ENCODE measurements at places on chromosomes 4 and X. TPM values are rescaled to one million over a fixed set of nuclear protein-coding genes. Genes with fewer than 3 reads are reported as not detected.
A peak's percentile ranks its signal among the peaks of the same experiment; 100 is the strongest.

KLB gene
- not detected for total RNA-seq

P2RY8 gene
- 3.5 TPM for total RNA-seq

TEX13C gene
- total RNA-seq: not detected

NDST4 gene
- 0.83 TPM for total RNA-seq

CT45A1 gene
- total RNA-seq: not detected

PDZD4 gene
- 3.5 TPM for total RNA-seq

DNA sequence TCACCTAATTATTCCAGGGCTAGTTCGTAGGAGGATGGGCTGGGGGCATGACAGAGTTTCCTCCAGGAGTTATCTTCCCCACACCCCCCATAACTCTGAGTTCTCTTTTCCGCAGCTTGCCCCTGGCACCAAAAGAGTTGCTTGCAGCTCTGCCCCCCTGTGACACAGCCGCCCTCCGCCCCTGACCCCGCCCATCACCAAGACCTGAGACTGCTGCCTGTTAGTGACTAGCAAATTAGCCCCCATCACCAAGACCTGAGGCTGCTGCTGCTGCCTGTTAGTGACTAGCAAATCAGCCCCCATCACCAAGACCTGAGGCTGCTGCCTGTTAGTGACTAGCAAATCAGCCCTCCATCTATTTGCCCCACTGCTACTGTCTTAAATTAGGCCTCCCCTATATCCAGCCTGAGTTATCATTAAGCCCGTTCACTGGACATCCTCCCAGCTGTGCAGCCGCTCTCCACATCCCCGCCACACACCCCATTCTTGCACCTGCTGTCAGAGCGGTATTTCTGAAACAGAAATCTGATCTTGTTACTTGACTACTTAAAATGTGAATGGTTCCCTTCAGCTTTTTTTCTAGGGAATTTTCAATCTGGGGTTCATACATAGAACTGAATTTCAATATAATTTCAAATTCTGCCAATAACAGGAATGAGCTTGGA is 1.5 kb upstream of the PAPSS1 start:
- DNase-seq: peak; percentile 40

DNA sequence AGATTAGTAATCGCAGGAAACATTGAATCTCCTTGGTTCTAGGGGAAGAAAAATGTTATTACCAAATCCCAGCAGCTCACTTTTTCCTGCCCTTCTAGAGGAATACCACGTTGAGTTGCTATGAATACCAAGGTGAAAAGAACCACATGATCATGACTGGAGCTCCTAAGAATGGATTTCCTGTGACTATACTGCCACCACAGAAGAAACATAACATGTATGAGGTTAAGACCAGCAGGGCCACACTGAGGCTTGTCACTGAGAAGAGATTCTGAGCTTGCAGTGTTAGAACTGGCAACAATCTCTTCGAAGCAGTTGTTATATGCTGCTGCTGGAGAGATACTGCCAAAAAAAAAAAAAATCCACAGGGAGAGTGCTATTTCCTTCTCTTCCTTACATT is 1235.3 kb downstream of the FSTL5 start:
- DNase-seq: no peak

GRCh38 chrX:16239211-16239610 is 71.9 kb downstream of the MAGEB17 start:
- DNase-seq: peak; percentile 2

- no peak for DNase-seq
Measured at GRCh38 chr4:178329226-178329872, 887.1 kb upstream of the AGA start.

DNA sequence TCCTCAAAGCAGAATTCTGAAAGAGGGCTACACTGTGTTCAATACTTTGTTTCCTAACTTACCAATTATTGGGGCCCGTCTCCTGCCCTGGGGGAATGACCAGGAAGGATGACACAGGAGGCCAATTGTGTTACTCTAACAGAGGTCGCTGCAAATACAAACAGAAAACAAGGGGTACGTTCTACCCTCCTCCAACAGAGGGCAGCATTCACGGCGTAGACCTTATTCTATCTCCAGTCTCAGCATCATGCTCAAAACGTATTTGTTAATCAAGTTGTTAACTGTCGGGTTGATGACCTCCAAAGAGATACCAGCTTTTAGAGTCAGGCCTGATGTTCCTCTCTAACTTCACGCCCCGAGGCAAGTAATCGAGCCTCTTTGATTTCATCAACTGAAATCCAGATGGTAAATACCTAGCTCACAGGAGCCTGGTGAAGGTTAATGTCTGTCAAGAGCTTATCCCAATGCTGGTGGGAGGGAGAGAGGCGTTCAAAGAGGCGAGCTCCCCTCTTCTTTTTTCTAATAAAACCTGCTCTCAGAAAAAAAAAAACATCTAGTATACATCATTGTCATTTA is 181.0 kb upstream of the KCNIP4 start:
- DNase-seq: peak; percentile 10

DNA sequence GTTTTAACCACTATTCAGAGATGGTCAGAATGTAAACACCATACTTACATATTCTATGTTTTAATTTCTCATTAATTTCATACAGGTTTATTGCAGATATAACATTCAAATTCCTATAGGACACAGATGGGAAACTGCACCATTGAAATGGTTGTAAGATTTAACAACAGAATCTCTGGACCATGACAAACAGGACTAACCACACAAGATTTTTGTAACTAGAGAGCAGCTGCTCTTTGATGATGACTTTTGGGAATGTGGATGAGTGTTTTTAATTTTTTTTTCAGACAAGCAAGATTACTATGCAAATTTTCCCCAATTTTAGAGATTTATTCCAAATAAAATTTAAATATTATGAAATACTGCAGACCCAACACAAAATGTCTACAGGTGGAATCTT is 610.2 kb downstream of the PCDH18 start:
- no peak for DNase-seq

GRCh38 chrX:72634331-72634730 is 61.7 kb upstream of the HDAC8 start:
- no peak for DNase-seq

GRCh38 chr4:25590171-25590570 is 65.5 kb upstream of the SLC34A2 start:
- DNase-seq: no peak

DNA sequence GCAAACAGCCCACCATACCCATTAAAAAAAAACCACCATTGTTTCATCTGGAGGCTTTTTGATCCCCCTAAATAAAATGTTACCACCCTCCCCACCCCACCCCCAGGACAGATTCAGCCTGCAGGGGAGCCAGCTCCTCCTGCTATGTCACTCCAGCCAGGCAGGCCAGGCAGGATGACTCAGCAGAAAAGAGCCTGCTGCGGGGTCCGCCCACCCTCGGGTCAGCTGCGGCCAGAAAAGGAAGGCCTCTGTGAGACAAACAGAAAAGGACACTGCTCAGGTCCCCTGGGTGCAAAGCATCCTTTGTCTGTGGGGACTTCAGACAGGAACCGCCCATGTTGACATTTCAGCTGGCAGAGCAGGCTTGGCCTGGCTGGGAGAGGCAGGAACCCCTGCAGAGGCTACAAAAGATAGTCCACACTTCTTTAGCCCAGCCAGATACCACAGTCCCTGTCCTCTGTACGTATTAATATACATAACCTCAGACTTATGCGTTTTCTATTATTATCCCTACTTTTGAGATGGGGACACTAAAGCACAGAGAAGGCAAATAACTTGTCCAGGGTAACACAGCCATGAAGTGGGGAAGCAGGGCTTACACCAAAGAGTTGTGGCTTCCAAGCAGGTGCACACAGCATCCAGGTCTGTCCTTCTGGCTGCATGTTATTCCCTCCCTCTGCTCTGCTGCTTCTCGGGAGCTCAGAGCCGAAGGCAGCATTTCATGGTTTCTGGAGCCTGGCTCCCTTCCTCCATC is 147.7 kb downstream of the CPEB2 start:
- DNase-seq: peak; percentile 89

DNA sequence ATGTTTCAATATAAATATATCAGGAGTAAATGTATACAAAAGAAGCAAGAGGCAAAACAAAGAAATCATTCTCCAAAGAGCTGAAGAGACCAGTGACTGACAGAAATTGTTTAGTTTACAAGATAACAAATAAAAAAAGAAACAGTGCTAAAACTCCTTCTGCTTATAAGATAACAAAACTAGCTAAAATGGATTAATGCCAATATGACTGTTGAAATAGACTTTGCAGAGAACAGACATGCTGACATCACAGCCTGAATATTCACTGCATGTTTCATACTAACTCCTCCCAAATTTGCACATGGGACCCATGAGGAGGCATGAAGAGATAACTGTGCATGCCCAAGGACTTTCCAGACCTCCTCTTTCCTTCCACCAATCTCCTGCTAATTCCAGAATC is 6.2 kb upstream of the GABRA4 start:
- DNase-seq: no peak

DNA sequence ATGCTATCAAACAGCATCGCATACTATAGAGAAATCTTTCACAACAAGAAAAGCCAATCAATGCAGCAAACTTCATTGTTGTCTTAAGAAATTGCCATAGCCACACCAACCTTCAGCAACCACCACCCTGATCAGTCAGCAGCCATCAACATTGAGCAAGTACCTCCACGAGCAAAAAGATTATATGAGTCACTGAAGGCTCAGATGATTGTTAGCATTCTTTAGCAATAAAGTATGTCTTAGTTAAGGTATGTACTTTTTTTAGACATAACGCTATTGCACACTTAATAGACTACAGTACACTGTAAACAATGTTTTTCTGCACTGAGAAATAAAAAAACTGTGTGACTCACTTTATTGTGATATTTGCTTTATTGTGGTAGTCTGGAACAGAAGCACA is 37.8 kb upstream of the FUNDC1 start:
- no peak for DNase-seq

DNA sequence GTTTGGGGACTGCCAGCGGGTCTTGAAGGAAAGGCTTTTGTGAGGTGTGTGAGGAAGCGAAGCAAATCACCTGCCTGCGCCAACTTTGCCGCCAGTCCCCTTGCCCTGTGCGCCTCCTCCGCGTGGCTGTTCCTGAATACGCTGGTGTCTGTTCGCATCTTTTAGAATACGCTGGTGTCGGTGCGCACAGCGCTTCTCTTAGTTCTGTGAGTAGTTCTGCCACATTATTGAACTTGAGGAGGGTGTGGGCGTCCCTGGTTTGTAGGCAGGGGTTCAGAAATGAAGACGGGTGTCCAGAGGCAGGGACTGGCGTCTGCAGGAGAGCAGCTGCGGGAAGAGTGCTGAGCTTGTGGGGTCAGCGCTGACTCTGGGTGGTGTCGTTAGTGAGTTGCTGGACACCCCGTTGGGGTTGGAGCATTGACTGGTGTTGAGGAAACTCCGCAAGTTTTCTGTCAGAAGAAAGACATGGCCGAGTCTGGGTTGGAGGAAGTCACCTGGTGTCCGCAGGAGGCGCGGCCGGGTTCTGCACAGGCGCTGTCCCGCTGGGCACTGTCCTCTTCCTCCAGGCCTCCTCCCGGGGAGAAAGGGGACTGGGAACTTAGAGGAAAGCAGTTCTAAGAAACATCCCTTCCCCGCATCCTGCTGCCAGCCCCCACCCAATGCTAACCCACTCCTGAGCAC is 930 bp downstream of the ZNF718 start:
- peak; percentile 74 for DNase-seq

Measured in thyroid gland (tissue), 4 donors.